ENCODE measurements at places on chromosomes 7 and 10.
A peak's percentile ranks its signal among the peaks of the same experiment; 100 is the strongest.

- H3K4me3 ChIP-seq, result no peak overlapping the region
- DNase-seq, result no peak
- no peaks in the 10 kb centered on the region for H3K36me3 ChIP-seq
- H3K27me3 ChIP-seq, result no peaks in the 10 kb centered on the region
Observed at GRCh38 chr10:21208666-21209316, 311.7 kb upstream of the NEBL start.

- no peak overlapping the region for H3K27ac ChIP-seq
- DNase-seq, result no peak
Observed at GRCh38 chr7:47346377-47346914, 235.5 kb downstream of the TNS3 start.

GRCh38 chr10:30691639-30692015, 62.1 kb upstream of the LYZL2 start:
- peak overlapping the region; percentile 82 for H3K27ac ChIP-seq
- peaks cover 37% of the 10 kb centered on the region for H3K4me1 ChIP-seq
- DNase-seq, result peak; percentile 86
- no peaks in the 10 kb centered on the region for H3K36me3 ChIP-seq
- peak overlapping the region; percentile 53 for H3K4me3 ChIP-seq

DNA sequence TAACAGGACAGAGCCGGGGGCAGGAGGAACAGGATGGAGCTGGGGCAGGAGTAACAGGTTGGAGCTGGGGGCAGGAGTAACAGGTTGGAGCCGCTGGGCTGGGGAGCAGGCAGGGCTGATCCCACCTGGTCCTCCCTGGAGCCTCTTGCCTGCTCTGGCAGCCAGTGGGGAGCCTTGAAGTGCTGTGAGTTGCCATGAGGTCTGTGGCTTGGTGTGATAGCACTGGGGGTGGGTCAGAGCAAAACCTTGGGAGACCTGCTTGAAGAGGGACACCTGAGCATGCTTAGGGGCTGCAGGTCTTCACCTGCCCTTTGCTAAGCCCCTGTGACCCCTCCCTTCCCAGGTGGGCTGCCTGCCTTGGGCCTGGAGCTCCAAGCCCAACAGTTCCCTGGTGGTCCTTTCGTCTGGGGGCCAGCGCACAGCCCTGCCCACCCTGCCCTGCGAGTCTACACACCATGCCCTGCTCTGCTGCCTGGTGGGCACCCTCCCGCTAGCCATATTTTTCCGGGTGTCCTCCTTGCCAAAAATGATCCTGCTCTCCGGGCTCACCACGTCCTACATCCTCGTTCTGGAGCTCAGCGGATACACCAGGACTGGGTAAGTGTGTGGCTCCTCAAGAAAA, 111.6 kb downstream of the ADCY1 start:
- H3K4me1 ChIP-seq, result peaks cover 18% of the 10 kb centered on the region
- DNase-seq, result no peak
- H3K36me3 ChIP-seq, result no peaks in the 10 kb centered on the region
- no peak overlapping the region for H3K27ac ChIP-seq
- no peak overlapping the region for H3K4me3 ChIP-seq

DNA sequence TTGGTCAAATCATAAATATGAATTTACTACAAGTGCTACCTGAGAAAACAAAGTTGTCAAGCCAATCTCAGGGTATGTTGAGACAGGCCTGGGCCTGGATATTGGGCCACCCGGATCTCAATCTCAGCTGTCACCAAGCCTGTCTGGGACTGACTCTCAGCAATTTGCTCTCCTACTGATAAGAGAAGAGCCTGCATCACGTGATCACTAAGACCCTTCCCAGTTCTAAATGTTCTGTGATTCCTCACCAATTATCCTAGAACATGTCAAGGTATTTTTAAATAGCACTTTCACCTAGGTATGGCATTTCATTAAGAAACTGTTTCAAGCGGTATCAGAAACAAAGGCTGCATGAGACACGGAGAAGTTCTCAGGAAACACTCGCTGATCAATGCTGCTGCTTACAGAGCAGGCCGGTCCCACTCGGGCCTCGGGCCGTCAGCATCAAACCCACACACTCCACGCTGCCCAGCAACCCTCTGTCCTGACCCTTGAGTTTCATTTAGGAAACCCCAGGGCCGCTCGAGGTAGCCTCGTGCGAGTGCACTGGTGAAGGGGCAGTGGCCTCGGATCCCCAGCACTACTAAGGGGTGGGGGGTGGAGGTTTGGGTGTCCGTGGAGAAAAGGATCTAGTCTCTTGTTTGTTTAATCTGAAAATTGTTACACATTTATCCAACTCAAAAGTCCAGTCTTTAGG, 4.1 kb downstream of the KLF6 start:
- peaks cover 62% of the 10 kb centered on the region for H3K4me1 ChIP-seq
- peak overlapping the region; percentile 100 for H3K27ac ChIP-seq
- H3K4me3 ChIP-seq, result peak overlapping the region; percentile 80
- no peaks in the 10 kb centered on the region for H3K27me3 ChIP-seq

DNA sequence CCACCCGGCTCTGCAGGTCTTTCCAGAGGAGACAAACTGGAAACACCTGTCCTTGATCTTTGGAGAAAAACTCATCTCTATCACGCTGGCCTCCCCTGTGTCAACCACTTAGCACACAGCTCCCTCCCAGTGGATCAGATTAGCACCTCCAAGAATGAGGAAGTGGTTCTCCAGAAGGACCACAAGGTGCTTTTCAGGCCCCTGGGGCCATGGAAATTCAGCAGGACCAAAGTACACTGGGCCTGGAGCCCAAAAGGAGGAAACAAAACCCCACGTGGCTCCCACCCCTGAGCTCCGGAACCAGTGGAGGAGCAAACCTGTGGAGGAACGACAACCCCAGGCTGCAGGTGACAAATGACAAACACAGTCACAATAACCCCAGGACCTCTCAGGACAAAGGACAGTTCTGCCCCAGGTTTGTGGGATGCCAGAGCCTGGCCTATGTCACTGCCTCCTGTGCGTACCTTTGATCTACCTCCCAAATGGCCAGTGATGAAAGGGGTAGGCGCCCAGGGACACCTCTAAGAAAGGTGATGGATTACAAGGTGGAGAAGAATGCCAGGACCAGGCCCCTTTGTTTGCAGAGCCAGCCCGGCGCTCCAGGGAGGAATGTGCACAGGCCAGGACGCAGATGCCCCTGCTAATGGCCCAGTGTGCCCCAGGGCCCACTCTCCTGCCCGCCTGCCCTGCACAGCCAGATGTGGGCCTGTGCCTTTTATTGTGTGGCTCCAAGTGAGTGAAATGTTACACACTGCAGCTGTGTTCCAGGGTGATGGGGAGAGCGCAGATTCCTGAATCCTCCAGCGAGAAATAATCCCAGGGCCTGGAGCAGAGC, 5.7 kb downstream of the TNS3 start:
- peaks cover 23% of the 10 kb centered on the region for H3K36me3 ChIP-seq
- no peaks in the 10 kb centered on the region for H3K27me3 ChIP-seq
- DNase-seq, result peak; percentile 92
- no peak overlapping the region for H3K4me3 ChIP-seq
- peak overlapping the region; percentile 87 for H3K27ac ChIP-seq

- no peaks in the 10 kb centered on the region for H3K27me3 ChIP-seq
- H3K27ac ChIP-seq, result no peak overlapping the region
- H3K4me3 ChIP-seq, result no peak overlapping the region
- H3K4me1 ChIP-seq, result peaks cover 31% of the 10 kb centered on the region
Observed at GRCh38 chr7:2512179-2512661, 7.4 kb upstream of the LFNG start.

DNA sequence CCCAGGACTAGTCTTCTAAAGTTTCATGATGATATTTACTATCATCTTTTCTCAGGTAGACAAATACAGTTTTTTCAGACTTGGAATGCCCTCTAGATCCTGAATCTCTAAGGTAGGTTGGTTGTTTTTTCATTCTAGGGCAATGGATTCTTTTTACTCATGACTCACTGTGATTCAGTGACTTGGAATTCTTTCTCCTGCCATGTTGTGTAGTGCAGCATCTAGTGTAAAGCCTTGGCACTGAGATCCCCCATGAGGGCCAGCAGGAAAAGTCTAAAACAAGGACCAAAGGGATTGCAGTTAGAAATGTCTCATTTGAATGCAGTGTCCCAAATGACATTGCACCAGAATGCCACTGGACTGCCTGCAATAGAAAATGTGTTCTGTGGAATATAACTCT, 430.4 kb downstream of the NEBL start:
- H3K4me1 ChIP-seq, result no peaks in the 10 kb centered on the region
- no peaks in the 10 kb centered on the region for H3K27me3 ChIP-seq
- no peak overlapping the region for H3K27ac ChIP-seq
- H3K36me3 ChIP-seq, result no peaks in the 10 kb centered on the region

- no peak overlapping the region for H3K4me3 ChIP-seq
- H3K27me3 ChIP-seq, result no peaks in the 10 kb centered on the region
- DNase-seq, result no peak
- H3K36me3 ChIP-seq, result no peaks in the 10 kb centered on the region
Observed at GRCh38 chr7:66967029-66967428, 28.4 kb downstream of the SBDS start.

DNA sequence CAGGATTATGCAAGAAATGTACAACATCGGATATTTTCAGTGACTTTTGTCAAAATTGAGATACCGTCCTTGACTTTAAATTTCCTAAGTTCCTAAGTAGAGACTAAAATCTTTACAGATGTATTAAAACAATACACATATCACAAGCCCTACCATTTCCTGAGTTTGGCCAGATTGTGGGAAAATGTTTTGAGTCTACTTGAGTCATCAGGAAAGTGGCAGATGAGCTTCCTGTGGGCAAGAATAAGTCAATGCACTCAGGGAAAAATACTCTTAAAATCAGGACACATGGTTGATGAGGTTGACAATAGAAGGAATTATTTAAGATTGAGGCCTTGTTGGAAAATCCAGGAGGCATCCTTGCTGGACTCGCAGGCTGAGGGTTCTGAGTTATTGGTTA, 162.5 kb downstream of the SNX10 start:
- no peaks in the 10 kb centered on the region for H3K4me1 ChIP-seq
- DNase-seq, result no peak
- H3K4me3 ChIP-seq, result no peak overlapping the region
- no peaks in the 10 kb centered on the region for H3K27me3 ChIP-seq

DNA sequence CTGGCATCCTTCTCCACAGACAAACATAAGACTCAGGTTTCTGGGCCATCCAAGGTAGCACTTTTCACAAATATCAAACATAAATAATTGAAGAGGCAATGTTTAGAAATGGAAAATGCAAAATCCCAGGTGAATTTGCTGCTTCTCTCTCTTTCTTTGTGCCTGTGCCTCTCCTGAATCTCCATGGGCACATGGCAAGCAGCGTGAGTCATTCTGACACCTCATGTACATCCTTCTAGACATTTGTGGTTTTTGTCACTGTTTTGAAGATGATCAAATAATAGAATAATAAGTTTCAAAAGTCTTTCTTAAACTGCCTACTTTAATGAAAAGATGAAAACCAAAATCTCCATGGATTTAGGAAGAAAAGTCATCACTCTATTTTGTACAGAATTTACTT, 60.3 kb upstream of the RAB11FIP2 start:
- H3K27ac ChIP-seq, result no peak overlapping the region
- H3K36me3 ChIP-seq, result no peaks in the 10 kb centered on the region
- no peak overlapping the region for H3K4me3 ChIP-seq
- DNase-seq, result no peak
- H3K4me1 ChIP-seq, result peaks cover 8% of the 10 kb centered on the region
- no peaks in the 10 kb centered on the region for H3K27me3 ChIP-seq

- DNase-seq, result no peak
- H3K27me3 ChIP-seq, result no peaks in the 10 kb centered on the region
- no peaks in the 10 kb centered on the region for H3K36me3 ChIP-seq
- no peaks in the 10 kb centered on the region for H3K4me1 ChIP-seq
- H3K27ac ChIP-seq, result no peak overlapping the region
Observed at GRCh38 chr10:25501912-25502311, 327.1 kb downstream of the GPR158 start.

DNA sequence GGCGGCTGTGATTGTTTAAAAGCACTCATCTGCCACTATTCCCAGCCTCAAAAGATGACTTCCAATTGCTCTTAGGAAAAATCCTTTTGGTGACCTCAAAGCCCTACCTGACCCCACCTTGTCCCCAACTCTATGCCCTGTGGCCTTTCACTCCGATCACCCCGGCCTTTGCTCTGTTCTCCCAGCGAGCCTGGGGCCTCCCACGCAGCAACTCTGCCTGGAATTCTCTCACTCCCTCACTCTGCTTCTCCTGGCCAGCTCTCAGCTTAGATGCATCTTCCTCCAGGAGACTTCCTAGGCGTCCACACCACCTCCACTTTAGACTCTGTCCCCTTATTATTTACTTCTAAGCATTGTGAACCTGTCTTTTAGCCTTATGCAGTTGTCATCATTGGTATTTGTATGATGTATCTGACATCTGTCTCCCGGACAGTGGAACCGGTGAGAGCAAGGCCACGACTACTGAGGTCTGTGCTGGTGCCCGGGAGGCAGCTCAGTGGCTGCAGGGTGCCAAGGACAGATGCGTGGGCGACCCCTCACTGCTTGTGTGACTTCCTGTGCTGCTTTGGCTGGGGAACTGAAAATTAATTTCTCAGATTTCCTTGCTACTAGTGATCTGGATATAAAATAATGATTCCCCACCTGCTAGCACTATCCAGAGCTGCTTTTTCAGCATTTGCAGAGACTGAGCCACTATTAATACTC, 63.0 kb downstream of the PIP4K2A start:
- H3K4me1 ChIP-seq, result peaks cover 20% of the 10 kb centered on the region
- H3K27ac ChIP-seq, result no peak overlapping the region
- no peaks in the 10 kb centered on the region for H3K36me3 ChIP-seq
- no peaks in the 10 kb centered on the region for H3K27me3 ChIP-seq
- DNase-seq, result no peak

- H3K36me3 ChIP-seq, result peaks cover 17% of the 10 kb centered on the region
- H3K27me3 ChIP-seq, result no peaks in the 10 kb centered on the region
- DNase-seq, result peak; percentile 97
- peak overlapping the region; percentile 21 for H3K27ac ChIP-seq
Observed at GRCh38 chr10:73837072-73837471, 25.7 kb upstream of the NDST2 start.

DNA sequence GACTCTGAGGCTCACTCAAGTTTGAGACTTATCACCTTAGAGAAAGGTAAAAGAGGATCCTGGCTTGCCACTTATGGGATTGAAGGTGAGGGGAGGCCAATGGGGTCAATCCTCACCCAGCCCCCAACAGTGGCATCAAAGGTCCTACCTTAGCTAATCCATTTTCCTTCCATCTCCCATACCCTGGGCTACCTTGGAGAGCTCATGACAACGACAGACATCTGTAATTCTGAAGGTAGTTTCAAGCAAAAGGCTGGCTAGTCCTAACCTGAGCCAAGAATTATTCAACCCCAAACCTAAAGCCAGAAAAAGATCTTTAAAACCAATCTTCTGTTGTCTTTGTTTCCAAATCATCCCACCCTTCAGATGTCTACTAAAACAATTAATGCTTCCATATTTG, 179.2 kb upstream of the GHITM start:
- DNase-seq, result no peak
- no peak overlapping the region for H3K4me3 ChIP-seq
- no peak overlapping the region for H3K27ac ChIP-seq
- H3K36me3 ChIP-seq, result no peaks in the 10 kb centered on the region
- H3K4me1 ChIP-seq, result no peaks in the 10 kb centered on the region

Measured in osteoblast (primary cell).